Stimulated activated CD8-positive, alpha-beta memory T cell treated with anti-CD3 and anti-CD28 coated beads, Interleukin-12 subunit alpha, Interleukin-12 subunit beta, amount 100 ng/mL, for 1 hour (primary cell): ENCODE measurements at places on chromosomes 3 and 15.

GRCh38 chr3:25424614-25425013 lies 3.4 kb upstream of the RARB start:
- no peak for DNase-seq

GRCh38 chr3:70556056-70556455 lies 243.6 kb upstream of the MDFIC2 start:
- DNase-seq: no peak

DNA sequence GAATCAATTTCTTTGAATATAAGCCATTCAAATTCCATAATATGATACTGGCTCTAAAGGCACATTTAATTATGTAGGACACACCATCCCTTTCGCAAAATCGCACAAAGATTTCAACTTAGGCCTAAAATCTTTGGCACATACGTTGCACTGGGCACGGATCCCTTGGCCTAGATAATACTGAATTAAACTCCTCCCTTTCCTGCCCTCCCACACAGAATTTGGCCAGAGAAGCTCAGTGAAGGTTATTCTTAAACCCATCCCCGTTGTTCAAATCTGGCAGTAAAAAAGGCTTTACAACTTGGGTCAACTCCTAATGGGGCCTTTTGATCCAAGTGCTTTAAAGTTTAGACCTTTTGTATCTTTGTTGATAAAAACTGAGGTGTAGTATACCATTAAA lies 247.2 kb downstream of the PTPRG start:
- no peak for DNase-seq

DNA sequence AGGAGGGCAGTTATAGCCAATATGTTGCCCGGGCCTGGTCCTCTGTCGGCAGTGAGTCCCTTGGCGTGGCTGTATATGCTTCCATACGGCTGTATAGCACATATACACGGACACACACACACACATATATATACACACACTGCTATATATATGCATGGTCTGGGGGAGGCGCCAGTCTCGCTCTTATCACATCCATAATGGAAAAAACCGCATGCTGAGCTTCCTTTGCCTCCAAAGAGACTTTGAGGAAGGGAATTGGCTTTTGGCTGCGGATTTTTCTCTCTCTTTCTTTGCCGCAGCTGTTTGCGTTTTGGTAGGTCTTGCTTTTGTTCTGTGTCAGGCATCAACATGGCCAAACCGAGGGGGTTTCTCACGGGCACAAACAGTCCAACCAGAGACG lies 11.3 kb upstream of the TMEM115 start:
- DNase-seq: no peak

GRCh38 chr15:48421362-48421761 lies 90.1 kb downstream of the DUT start:
- DNase-seq: no peak

DNA sequence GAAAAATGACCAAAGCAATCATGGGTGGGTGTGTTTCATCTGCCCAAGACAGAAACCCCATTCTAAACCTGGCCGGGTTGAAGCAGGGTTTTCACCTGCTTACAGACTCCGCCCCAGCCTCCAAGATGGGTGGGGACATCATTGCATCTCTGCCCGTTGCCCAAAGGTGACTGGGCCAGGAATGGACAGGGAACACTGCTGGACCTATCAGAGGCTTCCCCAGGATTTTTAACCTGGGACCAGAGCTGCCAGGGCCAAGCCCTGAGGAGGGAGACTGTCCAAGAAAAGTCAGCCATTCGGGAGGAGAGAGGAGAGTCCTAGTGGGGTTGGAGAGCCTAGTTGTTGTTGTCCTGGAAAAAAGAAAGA lies 109.7 kb upstream of the ALDH1A3 start:
- DNase-seq: no peak

DNA sequence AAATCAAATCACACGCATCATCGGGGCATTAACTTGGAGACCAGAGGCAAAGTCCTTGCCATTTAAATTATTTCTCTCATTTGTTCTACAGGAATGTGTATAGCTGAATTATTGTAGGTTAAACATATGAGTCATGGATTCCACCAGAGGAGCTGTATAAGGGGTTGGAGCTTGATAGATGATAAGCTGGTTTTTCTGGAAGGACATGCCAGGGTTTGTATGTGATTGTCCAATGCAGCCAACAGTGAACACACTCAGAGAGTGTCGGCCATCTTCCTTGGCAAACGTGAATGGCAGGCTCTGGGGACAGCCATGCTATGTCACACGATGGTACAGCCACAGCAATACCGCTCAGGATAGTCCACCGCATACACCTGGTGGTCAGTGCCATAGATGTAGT lies 25.1 kb downstream of the SSUH2 start:
- DNase-seq: no peak

- DNase-seq: no peak
These were observed 118.1 kb downstream of the CLSTN2 start for GRCh38 chr3:140052771-140053702.
